Astrocyte (in vitro differentiated cells and primary cell): ENCODE measurements at places on chromosomes 12 and 14. TPM values are rescaled to one million over a fixed set of nuclear protein-coding genes. Genes with fewer than 3 reads are reported as not detected.

GRCh38 chr14:65027127-65027799 lies 40.6 kb downstream of the FNTB start:
- DNase-seq: no peak

- no peak for DNase-seq
These were observed 7.0 kb downstream of the KCNH3 start for GRCh38 chr12:49545815-49546214.

DNA sequence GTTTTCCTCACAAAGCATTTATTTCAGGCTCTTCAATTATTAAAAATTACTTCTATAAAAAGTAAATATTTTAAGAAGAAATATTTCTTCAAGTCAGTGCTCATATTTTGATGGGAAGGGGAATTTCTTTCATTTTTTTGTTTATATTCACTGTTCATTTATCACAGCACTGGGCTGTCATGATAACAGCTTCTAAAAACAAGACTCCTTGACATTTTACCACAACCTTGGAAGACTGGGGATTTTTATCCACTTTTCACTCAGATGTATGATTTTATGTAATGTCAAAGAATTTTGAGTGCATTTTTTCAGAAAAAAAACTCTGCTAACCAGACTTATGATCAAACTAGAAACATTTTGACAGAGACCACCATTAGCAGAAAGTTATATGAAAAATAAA lies 149.7 kb downstream of the PHLDA1 start:
- DNase-seq: peak; percentile 66

DNA sequence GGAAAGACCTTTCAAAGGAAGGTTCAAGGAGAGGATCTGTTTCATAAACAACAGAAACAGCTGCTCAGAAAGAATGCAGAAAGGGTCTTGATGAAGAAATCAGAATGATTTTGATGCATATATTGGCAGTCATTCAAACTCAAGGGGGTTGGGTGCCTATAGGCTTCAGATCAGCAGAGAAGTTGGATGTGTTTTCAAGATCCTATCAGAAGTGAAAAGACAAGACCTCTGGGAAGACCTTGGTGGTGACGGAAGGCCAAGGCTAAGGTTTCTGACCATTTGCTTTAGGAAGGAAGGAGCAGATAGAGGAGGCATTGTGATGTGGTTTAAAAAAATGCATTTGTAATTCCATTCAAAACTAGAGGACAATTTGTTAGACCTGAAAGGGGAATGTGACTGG lies 15.2 kb upstream of the PTPRB start:
- DNase-seq: peak; percentile 63

DNA sequence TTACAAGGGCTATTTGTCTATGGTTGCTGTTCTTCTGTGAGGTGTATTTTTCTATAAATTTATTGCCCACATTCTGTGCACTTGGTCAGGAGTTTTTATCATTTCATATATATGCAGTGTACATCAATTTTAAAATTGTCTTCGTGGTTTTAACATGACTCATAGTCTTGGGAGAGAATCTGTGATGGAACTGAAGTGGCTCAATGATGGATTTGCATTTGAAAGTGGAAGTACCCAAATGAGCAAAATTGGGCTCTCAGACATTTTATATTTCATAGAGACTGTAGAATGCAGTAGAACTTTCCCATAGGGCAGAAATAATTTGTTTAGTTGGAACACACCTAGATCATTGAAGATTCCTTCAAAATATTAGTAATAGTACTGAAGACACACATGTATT lies 1.9 kb upstream of the SCFD1 start:
- peak; percentile 61 for DNase-seq

DNA sequence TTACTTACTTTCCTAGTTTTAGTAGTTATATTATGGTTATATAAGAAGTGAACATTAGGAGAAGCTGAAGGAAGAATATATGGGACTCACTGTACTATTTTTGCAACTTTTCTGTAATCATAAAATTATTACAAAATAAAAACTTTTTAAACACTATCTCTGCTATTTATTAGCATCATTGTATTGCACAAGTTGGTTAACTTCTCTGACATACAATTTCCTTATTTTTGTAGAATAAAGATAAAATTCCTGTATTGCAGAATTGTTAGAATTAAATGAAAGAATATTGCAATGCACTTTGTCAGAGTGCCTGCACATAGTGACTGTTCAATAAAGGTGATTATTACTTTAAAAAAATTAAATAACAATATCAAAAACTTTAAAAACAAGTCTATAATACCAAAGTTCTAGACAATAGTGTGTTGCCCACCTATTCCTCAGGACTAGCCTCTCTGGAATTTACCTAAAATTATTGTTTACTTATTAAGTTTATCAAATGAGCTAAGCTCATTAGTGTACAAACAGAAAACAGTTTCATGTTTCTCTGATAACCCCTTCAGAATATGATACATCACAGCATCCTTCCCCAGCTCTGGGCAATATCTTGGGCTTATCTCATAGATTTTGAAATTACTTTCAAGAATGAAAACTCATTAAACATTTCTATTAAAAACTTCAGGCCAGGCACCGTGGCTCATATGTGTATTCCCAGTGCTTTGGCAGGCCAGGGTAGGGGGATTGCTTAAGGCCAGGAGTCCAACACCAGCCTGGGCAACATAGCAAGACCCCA lies 77.4 kb upstream of the TMPO start:
- no peak for DNase-seq

DNA sequence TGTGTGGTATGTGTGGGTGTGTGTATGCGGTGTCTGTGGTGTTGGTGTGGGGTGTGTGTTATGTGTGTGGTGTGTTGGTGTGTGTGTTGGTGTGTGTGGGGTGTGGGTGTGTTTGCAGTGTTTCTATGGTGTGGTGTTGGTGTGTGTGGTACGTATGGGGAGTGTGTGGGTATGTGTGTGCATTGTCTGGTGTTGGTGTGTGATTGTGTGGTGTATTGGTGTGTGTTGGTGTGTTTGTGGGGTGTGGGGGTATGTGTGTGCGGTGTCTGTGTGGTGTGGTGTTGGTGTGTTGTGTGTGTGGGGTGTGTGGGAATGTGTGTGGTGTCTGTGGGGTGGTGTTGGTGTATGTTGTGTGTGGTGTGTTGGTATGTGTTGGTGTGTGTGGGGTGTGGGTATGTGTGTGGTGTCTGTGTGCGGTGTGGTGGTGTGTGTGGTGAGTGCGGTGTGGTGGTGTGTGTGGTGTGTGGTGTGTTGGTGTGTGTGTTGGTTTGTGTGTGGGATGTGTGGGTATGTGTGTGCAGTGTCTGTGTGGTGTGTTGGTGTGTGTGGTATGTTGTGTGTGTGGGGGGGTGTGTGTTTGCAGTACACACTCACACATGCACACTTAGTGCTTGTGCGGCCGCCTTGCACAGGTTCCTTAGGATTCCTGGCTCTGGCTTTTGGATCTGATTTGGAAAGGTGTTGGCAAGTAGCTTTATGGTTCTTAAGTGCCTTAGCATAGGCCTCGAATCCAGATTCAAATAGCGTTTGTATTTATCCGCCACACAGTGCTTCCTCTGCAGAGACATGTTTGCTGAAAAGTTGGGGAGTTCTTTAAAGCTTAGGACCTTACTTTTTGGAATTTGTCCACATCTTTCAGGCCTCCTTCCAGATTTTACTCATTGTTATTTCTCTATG lies 16.4 kb downstream of the MLXIP start:
- DNase-seq: peak; percentile 49

DNA sequence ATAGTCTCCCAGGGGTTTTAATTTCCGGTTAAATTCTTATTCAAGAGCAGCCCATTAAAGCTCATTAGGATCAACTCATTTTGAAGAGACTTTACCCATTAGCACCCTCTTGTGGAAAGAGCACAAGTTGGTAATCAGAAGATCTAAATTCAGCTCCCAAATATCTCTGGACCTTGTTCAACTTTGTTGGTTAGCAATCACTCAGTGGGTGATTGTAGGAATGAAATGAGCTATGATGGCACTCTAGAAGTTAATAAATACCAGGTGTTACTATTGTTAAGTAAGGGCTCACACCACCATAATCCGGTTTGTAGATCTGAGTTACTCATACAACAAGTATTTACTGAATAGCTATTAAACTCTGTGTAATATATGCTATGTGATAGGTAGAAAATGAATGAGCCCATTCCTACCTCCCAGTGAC lies 42.9 kb downstream of the TRIP11 start:
- DNase-seq: peak; percentile 86

GRCh38 chr12:28012333-28012918 lies 39.9 kb upstream of the PTHLH start:
- DNase-seq: no peak

DNA sequence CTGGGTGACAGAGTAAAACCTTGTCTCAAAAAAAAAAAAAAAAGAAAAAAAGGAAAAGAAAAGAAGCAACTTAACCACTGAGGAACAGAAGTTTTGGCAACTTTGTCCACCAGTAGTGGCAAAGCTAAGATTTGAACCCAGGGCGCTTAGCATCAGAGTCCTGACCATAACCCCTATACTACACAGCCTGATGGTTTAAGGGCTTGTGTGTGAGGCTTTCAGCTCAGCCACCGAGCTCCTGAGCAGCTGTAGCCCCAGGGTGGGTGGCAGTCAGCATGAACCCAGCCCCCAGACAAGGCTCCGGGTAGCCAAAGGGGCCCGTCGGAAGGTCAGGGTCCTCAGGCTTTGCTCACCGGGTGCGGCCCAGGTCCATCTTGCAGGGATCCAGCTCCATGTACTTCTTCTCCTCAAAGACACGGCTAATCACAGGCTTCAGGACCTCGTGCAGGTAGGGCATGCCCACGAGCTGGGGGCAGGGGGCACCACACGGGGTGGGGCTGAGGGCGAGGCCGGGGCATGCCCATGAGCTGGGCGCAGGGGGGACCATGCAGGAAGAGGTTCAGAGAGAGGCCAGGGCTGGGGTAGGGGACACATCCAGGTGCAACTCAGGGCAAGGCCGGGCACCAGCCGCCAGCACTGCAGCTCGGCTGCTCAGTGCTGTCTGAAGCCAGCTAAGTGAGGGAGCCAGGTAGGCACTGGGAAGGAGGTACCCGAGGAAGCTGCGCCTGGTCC lies 20.9 kb downstream of the RASAL1 start:
- no peak for DNase-seq

- peak; percentile 43 for DNase-seq
These were observed 47.8 kb upstream of the RERG start for GRCh38 chr12:15268927-15269552.

DNA sequence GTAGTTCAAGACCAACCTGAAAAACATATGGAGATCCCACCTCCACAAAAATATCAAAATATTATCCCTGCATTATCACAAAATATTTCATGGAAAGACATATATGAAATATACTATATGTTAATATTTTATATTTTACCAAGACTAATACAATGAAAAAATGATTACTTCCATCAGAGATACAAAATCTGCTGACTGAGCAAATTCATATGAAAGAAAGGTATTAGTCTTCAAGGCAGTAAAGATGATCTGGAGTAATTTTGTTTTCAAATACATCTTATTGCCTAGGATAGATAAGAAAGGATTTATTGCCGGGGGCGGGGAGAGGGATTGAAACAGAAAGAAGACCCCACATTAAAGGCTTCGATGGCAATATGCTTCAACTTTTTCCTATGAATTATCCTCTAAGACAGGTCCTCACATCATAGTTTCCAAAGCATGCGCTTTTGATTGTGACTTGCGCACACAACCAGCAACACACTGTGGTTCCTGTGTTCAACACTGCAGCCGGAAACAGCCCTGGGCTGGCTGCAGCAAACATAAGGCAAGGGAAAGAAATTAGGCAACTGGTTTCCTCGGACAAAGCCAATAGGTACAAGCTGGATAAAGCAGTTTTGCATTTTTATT lies 83.2 kb downstream of the SPPL3 start:
- no peak for DNase-seq

DNA sequence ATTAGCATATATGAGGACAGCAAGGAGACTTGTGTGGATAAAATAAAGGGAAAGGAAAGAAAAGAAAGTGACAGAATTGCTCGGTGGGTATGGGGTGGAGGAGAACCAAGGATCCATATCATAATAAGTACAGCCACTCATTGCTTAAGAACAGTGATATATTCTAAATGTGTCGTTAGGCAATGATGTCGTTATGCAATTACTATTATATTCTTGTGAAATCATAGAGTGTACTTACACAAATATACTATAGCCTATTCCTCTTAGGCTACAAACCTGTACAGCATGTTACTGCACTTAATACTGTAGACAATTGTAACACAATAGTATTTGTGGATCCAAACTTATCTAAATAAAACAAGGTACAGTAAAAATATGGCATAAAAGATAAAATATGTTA lies 271.1 kb downstream of the CCER1 start:
- DNase-seq: no peak

DNA sequence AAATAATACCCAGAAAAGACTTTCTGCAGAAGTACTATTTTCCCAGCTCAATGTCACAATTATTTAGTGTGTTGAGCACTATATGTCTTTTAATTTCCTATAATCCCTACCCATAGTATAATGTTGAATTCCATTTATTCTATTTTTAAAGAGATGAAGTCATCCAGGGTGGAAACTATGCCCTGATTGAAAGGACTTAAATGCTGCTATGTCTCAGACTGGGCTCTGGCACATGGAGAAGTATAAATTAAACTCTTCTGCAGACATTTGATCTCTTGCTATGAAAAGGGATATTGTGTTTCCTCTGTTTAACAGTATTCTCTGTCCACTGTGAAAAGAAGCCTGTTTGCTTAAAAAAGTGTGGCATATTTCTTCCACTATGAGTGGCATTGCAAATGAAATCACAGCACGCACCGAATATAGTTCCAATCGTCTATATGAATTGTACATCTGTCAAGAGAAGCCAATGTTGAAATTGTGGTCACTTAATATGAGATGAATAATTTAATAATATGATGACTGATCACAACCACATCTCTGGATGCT lies 192.3 kb downstream of the BCAT1 start:
- DNase-seq: no peak

DNA sequence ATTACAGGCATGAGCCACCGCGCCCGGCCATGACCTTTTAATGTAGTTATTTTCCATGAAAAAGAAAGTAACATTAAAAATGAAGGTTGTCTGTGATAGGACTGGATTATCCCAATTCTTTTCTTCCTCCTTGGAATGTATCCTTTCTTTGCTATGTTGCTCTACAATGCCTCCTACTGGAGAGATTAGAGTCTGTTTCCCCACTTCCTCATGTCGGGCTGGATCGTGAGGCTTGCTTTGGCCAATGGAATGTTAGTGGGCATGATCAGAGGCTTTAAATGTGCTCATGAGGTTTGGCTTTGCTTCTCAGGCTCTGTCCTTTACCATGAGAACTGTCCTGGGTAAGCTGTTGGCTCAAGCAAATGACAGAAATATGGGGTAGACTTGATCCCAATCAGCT lies 34.7 kb upstream of the SOCS2 start:
- DNase-seq: no peak

Gene PYGL
- total RNA-seq: 97.6 and 104 TPM in 2 replicates

Gene TBX3
- 1.1 and 2.0 TPM in 2 replicates for total RNA-seq

Gene KRT83
- total RNA-seq: not detected in 2 replicates

Gene NFE2
- 0.29 and 0.41 TPM in 2 replicates for total RNA-seq

Gene OR4Q3
- not detected in 2 replicates for total RNA-seq
